ENCODE measurements at places on chromosomes 3 and 15.

DNA sequence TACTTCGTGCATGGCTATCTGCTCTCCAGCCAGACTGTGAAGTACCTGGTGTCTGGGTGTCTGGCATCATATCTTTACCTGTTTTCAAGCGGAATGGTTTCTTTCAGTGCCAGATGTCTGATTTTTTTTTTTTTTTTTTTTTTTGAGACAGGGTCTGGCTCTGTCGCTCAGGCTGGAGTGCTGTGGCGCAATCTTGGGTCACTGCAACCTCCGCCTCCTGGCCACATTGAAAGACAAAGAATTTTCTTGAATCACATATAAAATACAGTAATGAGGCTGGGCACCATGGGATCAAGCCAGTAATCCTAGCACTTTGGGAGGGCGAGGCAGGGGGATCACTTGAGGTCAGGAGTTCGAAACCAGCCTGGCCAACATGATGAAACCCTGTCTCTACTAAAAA lies 2.8 kb upstream of the MESP1 start:
- no peak for DNase-seq

DNA sequence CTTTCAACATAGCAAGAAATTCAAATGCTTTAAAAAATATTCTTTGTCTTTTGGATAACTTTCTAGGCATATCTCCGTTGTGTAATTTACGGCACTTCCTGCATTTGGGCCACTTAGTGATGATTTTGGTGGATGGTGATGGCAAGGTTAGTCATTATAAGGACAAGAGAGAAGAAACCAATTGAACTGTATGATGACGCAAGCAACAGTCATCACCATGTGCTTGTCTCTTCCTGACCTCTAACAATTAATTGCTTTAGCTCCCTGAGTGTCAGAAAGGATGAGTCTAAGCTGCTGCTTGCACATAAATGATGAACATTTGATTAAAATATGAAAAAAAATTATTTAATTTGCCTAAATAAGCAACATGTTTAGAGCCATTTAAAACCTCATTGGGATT lies 11.3 kb upstream of the P2RY12 start:
- no peak for DNase-seq

- no peak for DNase-seq
Observed at GRCh38 chr3:31636694-31637442, 104.1 kb downstream of the STT3B start.

- DNase-seq = no peak
Observed at GRCh38 chr3:101858464-101859030, 9.2 kb downstream of the NFKBIZ start.

- peak; percentile 34 for DNase-seq
Observed at GRCh38 chr15:40506964-40507571, 36.3 kb downstream of the CHST14 start.

DNA sequence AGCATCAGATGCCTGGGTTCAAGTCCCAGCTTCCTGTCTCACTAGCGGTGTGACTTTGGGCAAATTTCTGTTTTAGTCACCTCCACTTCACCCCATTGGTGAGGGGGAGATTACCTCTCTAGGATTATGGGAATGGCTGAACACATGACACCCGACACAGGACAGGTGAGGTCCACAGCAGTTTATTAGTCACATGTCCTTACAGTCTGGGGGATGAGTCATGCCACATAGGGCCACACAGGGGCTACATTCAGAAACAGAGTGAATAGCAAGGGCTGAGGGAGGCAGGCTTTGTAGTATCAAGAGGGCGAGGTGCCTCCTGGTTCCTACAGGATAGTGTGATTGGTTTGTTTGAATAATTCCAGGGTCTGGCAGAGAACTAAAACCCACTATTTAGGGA lies 15.2 kb upstream of the ITGA11 start:
- DNase-seq = no peak

GRCh38 chr3:139694542-139694941 lies 16.8 kb upstream of the NMNAT3 start:
- DNase-seq = no peak

GRCh38 chr3:141523615-141524375 lies 37.0 kb downstream of the RASA2 start:
- DNase-seq = no peak

DNA sequence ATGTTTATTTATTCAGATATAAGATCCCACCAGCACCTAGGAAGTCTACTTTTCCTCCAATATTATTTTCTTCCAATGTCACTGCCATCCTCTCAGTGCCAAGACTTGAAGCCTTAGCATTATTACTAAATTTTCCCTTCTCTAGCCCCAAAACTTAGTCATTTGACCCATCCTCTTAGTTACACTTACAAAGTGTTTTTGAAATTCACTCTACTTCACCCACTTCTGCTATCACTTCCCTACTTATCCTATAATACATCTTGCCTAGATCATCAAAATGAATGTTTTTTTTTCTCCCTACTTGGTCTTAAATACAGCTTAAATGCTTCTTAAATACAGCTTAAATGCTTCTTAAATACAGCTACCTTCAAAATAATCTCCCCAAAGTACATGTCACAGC lies 376.6 kb downstream of the RSL24D1 start:
- DNase-seq = peak; percentile 4

- DNase-seq = peak; percentile 11
Observed at GRCh38 chr15:101008158-101009139, 89.3 kb downstream of the LRRK1 start.

- no peak for DNase-seq
Observed at GRCh38 chr3:126781889-126782491, 78.0 kb downstream of the CHCHD6 start.

DNA sequence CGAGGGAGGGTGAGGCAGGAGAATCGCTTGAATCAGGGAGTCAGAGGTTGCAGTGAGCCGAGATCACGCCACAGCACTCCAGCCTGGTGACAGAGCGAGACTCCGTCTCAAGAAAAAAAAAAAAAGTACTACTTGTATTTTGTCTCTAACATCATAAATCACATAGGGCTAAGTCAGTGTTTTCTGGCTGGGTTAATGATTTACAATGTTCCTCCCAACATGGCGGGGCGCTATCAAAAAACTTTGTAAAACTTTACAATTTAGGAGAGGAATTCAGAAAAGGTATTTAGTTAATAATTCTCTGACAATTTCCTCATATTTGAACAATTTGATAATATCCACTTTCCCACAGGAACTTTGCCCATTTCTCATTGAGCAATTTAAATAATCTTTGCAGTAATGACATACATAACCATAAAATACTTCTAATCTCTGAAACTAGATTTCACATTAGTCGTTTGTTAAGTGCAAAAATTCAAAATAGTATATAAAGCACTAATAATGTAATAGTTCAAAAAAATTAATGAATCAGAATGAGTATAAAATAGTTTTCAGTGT lies 26.6 kb upstream of the B3GNT5 start:
- no peak for DNase-seq

DNA sequence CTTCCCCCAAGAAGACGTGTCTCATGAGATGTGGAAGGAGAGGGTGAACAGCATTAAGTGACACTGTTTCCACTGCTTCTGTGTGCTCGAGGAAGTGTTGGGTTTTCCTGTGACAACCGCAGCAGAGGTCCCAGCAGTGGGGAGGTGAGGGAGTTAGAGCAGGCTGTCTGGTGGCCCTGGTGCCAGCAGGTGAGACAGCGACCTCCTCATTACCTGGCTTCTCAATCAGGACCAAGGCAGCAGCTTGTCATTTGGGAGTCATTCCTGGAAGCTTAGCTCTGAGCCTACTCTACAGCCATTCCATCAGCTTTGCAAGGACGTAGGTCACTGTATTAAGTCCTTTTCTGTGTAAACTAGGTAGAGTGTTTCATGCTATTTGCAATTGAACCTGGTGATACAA lies 63.3 kb upstream of the RGMA start:
- no peak for DNase-seq

- DNase-seq = no peak
Observed at GRCh38 chr3:37824090-37824953, 37.4 kb upstream of the CTDSPL start.

- DNase-seq = no peak
Observed at GRCh38 chr3:154095832-154096421, 25.3 kb upstream of the ARHGEF26 start.

DNA sequence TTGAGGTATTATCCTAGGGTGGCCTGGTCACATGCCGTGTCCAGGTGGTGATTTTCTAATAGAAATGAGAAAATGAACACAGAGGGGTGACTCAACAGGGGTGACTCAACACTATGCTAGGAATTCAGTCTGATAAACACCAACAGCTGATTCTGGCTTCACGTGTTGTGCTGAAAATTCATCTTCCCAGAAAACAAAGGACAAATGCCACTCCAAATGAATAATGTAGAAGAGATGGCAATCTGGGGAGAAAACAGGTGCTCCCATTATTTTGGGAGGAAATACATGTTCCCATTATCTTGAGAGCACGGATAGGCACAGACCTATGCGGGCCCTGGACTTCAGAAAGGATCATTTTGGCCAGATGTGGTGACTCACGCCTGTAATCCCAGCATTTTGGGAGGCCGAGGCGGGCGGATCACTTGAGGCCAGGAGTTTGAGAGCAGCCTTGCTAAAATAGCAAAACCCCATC lies 101.2 kb upstream of the MEX3B start:
- DNase-seq = no peak

GRCh38 chr3:52233108-52233591 lies 5.8 kb downstream of the TWF2 start:
- no peak for DNase-seq

- DNase-seq = no peak
Observed at GRCh38 chr3:129473067-129473768, 33.2 kb downstream of the IFT122 start.

DNA sequence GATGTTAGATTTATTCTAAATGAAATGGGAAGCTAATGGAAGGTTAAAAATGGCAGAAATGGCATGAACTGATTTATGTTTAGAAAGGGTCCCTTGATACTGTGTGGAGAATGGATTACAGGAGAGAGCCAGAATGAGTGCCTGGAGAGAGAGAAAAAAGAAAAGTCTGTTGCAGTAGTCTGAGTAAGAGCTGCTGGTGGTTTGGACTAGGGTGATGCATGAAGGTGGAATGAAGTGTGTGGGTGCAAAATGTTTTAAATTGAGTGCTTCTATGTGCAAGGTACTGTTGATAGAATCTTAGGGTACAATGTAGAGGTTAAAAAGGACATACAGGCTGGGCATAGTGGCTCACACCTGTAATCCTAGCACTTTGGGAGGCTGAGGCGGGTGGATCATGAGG lies 11.4 kb upstream of the MGA start:
- DNase-seq = no peak

- DNase-seq = no peak
Observed at GRCh38 chr3:20576228-20576627, 390.2 kb upstream of the SGO1 start.

- DNase-seq = no peak
Observed at GRCh38 chr3:139354661-139355060, 10.8 kb downstream of the MRPS22 start.

GRCh38 chr3:35832140-35832571 lies 192.8 kb downstream of the ARPP21 start:
- DNase-seq = no peak

DNA sequence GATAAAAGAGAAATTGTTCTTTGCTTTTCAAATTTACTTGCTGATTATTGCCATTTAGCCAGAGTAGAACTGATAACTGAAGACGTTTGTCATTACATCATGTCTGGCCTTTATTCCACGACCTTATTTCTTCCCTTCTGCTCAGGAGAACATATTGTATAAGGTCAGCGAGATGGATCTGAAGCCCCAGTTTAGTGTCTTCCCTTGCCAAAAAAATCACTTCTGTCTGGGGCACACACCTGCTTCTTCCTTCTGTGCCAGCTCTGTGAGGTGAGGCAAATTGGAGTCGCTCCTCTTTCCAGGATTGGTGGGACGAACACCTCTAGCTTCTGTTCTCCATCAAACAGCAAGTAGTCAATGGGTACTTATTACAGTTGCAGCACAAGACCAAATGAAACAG lies 250.3 kb upstream of the CRBN start:
- no peak for DNase-seq

DNA sequence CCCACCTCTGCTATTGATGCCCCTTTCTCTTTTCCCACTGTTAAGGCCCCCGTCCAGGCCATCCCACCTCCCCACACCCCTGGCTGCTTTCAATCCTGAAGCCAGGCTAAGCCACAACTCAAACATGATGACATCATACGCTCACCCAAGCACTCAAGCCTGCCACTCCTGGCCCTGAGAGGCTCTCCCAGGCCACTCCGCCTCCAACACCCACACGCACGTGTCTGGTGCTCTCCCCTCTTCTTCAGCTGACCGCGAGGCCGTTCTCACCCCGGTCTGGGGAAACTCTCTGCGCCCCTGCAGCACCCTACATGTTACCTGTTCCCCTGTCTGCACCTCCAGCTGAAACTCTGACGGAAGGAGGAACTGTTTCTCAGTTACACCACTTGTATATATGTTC lies 6.2 kb downstream of the ZXDC start:
- DNase-seq = no peak

GRCh38 chr3:50357481-50357880 lies 1.8 kb downstream of the TMEM115 start:
- no peak for DNase-seq

GRCh38 chr15:76588811-76589747 lies 252.5 kb downstream of the ISL2 start:
- no peak for DNase-seq

GRCh38 chr3:104044002-104044401 lies 1322.7 kb upstream of the ALCAM start:
- DNase-seq = no peak

- no peak for DNase-seq
Observed at GRCh38 chr3:123651449-123652341, 66.8 kb upstream of the HACD2 start.

GRCh38 chr3:165713479-165713878 lies 123.7 kb downstream of the BCHE start:
- DNase-seq = no peak

DNA sequence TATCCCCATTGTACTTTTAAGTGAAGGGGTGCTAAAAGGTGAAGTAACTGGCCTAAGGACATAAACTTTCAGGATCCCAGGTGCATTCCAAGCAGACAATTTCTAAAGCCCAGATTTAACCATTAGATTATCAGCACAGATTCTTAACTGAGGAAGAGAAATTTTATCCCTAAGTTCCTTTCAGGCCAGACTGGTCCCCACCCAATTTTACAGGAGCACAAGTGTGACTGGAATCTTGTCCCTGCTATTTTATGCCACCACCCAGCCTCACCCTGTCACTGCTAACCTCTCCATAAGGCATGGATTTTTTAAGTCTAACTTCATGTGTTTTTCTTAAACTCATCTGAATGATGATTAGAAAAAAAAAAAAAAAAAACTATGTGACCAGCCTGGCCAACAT lies 37.1 kb upstream of the ATP1B3 start:
- DNase-seq = no peak
